ENCODE measurements at places on chromosomes 4 and X.

GRCh38 chr4:45954276-45954675 lies 169.6 kb downstream of the GABRG1 start:
- DNase-seq = no peak

- no peak for DNase-seq
These were observed 42.0 kb downstream of the CBLL2 start for GRCh38 chrX:22314692-22315091.

- no peak for DNase-seq
These were observed 575 bp downstream of the ZNF185 start for GRCh38 chrX:152898442-152898841.

GRCh38 chrX:19075754-19076153 lies 46.5 kb downstream of the ADGRG2 start:
- no peak for DNase-seq

DNA sequence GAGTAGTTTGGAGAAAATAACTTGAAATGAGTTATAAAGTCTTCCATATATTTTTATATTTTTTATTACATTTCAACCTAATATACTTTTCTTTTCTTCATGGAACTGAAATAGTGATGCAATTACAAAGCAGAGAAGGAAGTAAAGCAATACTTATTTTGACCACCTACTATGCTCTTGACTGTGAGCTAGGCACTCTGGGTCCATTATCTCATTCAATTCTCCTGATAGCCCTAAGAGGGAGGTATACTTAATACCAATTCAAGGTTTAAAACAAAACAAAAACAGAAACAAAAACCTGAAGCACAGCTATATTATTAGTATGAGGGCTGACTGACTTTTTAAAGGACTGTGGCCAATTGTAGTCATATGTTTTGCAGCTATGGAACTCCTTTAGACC lies 193.5 kb downstream of the MAD2L1 start:
- DNase-seq = no peak

- DNase-seq = no peak
These were observed 55.8 kb downstream of the WWC2 start for GRCh38 chr4:183154701-183155391.

DNA sequence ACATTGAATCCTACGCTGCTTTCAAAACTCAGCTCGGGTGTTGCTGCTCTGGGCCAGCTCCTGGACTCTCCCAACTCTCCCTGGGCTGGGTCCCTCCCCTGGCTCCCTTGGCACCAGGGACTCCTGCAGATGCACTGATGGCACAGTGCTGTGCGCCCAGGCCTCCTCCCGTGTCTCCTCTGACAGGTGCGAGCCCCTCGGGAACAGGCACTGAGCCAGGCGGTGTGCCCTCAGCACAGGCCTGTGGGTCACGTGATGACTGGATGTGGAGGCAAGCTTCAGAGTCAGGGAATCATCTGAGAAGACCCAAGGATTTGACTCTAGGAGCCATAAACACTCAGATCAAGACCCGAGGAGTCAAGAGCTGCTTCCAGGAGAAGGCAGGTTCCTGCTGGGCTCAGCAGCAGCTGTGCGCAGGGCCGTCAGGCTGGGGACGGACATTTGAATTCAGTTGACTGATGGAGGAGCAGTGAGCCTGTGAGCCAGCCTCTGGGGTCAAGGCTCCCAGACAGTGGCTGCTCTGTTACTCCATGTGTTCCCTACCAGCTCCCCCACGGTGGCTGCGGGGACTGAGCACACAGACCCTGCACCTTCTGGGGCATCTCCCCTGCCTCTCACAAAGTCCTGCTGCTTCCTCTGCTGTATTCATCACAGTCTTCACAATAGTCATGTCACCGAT lies 33.0 kb downstream of the NAT8L start:
- no peak for DNase-seq

DNA sequence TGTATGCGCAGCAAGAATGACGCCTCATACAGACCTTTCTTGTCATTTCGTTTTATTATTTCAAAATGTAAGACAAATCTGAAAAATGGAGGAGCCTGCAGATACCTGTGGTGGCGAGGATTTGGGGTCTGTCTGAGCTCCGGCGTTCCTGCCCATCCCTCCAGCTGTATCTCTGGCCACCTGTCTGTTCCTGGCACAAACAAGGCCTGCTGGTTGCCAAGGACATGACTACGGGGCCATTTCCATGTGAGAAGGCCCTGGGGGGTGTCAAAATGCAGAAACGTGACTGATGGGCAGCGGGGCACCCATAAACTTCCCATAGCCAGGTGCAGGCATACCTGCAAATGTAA lies 591 bp upstream of the TSPAN7 start:
- no peak for DNase-seq

Measured in fibroblast of skin of left biceps (primary cell).